NCI-H510A treated with DMSO at 0.1 percent for 48 hours (cell line): ENCODE measurements at places on chromosomes 16 and 17.
A peak's percentile ranks its signal among the peaks of the same experiment; 100 is the strongest.

GRCh38 chr17:2253768-2254406 lies 49.7 kb downstream of the SMG6 start:
- DNase-seq = no peak

GRCh38 chr17:64250233-64250835 lies 12.7 kb downstream of the TEX2 start:
- peak; percentile 98 for DNase-seq

- no peak for DNase-seq
These were observed 287.9 kb downstream of the CPPED1 start for GRCh38 chr16:12515746-12516145.

DNA sequence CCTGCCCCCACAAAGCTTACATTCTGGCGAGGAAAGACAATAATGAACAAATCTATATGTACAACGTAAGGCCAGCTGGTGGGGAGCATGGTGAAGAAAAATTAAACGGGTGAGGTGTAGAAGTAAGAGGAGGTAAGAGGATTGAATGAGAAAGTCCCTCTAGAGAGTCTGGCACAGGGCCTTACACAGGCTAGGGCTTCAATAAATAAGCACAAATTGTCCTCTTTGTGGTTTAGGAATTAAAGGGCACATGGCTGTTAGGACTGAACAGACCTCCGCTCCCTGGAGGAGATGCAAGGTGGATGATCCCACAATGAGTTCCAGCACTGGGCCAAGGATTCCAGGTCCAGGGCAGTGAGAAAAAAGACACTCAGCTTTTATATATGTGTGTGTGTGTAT lies 43.1 kb upstream of the HAPSTR1 start:
- DNase-seq = no peak

- DNase-seq = no peak
These were observed 3.7 kb downstream of the DUXB start for GRCh38 chr16:75697571-75697970.

- no peak for DNase-seq
These were observed 98.9 kb upstream of the GSE1 start for GRCh38 chr16:85514295-85514597.

GRCh38 chr16:31664683-31665482 lies 137.2 kb downstream of the AHSP start:
- no peak for DNase-seq

DNA sequence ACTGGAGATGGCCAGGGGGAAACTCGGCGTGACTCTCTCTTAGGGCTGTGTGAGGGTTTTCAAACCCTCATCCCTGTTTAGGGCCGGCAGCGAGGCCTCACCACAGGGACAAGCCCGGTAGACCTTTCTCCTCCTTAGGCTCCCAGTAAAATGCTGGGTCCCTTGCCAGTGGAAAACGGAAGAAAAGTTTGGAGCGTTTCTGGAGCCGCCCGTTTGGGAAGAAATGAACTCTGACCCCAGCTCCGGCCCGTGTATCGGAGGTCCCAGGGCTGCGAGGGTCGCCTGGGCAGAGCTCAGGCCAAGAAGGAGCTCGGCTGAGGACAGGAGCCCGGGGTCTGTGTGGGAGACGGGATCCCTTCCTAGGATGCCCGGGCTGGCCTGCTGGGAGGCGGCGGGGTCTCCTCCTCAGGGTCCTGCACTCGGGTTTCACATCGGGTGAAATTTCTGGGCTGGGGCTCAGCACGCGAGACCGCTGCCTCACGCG lies 23.2 kb downstream of the ZNF213 start:
- DNase-seq = no peak

- no peak for DNase-seq
These were observed 1109.7 kb downstream of the CDH11 start for GRCh38 chr16:64012166-64012565.

DNA sequence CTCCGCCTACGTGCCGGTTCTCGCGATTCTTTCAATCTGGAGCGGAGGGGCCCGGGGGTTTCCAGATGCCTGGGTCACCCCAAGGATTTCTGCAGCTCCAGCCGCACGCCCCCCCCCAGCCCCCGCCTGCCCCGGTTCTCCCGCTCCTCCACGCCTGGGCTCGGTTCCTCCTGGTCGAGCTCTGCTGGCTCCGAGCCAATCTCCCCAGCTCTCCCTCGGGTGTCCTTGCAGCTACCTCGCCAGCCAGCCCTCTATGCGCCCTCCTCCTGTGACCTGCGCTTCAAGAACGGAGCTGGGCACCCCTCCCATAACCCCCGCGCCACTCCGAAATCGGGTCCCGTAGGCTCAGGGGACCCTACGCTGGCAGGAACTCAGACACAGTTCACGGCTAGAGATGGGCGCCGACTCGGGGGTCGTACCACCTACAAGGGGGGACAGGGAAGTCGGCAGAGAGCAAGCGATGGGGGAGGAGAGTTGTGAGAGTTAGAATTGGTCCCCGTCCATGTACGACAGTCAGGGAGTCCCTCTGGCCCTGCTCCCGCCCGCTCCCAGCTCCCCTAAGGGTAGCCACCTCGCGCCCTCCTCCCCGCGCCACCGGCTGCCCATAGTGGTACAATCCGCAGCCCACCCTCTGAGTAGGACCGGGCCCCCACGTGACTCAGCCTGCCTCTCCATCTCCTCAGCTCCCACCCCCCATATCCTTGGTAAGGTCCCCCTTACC lies 961 bp downstream of the FGF11 start:
- DNase-seq = peak; percentile 11

GRCh38 chr16:15492091-15492740 lies 57.8 kb downstream of the BMERB1 start:
- no peak for DNase-seq

DNA sequence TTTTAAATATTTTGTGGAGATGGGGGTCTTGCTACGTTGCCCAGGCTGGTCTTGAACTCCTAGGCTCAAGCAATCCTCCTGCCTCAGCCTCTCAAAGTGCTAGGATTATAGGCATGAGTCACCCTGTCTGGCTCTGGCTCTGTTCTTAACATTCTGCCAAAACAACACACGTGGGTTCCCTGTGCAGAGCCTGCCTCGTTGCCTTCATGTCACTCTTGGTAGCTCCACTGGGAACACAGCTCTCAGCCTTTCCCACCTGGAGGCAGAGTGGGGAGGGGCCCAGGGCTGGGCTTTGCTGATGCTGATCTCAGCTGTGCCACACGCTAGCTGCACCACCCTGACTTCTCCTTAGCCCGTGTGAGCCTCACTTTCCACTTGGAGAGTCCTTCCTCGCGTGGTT lies 19.3 kb downstream of the CRISPLD2 start:
- no peak for DNase-seq

- DNase-seq = no peak
These were observed 14.8 kb upstream of the PRPSAP1 start for GRCh38 chr17:76368545-76368944.

GRCh38 chr16:60203525-60204124 lies 1469.5 kb upstream of the GOT2 start:
- DNase-seq = peak; percentile 1

DNA sequence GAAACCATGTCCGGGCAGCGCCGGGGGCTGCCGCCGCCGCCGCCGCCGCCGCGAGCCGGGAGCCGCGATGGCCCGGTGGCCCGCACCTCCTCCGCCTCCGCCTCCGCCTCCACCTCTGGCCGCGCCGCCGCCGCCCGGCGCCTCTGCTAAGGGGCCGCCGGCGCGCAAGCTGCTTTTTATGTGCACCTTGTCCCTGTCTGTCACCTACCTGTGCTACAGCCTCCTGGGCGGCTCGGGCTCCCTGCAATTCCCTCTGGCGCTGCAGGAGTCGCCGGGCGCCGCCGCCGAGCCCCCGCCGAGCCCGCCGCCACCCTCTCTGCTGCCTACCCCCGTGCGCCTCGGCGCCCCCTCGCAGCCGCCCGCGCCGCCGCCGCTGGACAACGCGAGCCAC lies 587 bp downstream of the HS3ST4 start:
- DNase-seq = peak; percentile 29

GRCh38 chr17:80498920-80499410 lies 22.6 kb upstream of the NPTX1 start:
- no peak for DNase-seq

GRCh38 chr16:83602761-83603722 lies 204.7 kb upstream of the HSBP1 start:
- DNase-seq = no peak

- DNase-seq = no peak
These were observed 25.4 kb downstream of the UBE2G1 start for GRCh38 chr17:4340914-4341615.

- DNase-seq = peak; percentile 27
These were observed 12.3 kb upstream of the RAI1 start for GRCh38 chr17:17668775-17669579.

GRCh38 chr17:37065486-37066321 lies 117.0 kb downstream of the AATF start:
- DNase-seq = no peak

DNA sequence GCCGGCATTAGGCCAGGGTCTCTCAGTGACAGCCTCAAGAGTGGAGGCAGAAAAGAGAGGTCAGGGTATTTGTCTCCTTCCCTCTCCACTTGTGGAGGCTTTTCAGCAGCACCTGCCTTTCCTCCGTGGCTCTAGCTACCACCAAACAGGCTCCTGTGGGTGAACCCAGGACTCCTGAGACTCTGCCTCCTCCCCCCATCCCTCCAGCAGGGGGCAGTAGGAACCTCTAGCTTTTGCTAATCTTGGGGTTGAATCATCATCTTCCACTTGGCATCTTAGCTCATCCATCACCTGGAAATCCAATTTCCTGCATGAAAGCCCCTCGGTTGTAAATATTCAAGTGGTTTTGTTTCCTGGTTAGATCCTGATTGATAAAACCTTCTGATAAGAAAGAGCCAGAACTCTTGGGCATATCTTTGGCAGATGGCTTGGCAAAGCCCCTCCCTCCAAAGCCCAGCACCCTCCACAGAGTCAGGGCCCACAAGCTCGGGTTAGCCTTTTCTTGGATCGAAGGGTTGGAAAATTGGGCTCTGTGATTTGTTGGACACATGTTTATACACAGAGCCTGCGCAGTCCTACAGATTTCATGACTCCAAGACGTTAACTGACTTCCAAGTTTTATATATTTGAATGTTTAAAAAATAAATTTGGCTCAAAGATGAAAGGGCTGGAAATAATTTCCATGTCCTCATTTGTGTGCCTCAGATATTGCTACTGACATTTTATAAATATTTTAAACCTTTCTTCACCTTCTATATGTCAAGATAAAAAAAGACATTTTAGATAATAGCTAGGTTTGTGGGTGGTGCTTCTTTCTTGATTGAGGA lies 322.1 kb downstream of the MAP2K4 start:
- DNase-seq = no peak

- no peak for DNase-seq
These were observed 16.6 kb downstream of the FAM83G start for GRCh38 chr17:18987862-18988545.

GRCh38 chr17:5000237-5000639 lies 2.5 kb downstream of the KIF1C start:
- no peak for DNase-seq

- no peak for DNase-seq
These were observed 105.6 kb upstream of the TOM1L1 start for GRCh38 chr17:54795046-54795445.

GRCh38 chr16:7209598-7209997 lies 123.0 kb upstream of the RBFOX1 start:
- DNase-seq = no peak

- no peak for DNase-seq
These were observed 24.2 kb downstream of the MYO18A start for GRCh38 chr17:29155966-29156338.

DNA sequence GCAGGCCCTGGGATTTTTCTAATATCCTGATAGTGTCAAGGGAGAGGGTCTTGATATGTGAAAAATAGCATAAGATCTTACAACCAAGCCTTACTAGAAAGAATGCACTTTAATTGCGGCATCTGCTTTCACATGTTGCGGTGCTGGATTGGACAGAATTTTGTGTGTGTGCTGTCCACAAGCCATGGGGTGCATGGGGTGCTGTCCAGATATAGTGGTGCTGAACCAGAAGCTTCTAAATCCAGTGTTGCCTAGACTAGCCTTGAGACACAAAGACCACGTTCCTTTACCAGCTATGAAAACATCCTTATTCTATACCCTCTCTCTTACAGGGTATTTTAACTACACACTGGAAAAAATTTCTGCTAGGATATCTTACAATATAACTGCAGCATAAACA lies 244.0 kb downstream of the TMEM114 start:
- no peak for DNase-seq

DNA sequence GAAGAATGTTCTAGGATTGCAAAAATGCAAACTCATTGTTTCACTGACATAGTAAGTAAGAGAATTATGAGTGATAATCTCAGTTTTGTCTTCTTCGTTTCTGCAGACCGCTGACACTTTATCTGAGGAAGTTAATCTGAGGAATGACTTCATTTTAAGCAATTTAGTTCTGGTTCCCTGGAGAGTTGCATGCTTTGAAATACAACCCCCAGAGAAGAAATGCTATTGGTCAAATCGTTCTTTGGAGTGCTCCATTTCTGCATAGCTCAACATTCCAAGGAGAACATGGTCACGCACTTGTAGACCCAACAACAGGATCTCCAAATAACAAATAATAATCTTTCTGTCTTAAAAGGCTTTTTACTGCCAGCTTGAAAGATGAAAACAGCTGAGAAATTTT lies 427.1 kb downstream of the GRIN2A start:
- DNase-seq = no peak

DNA sequence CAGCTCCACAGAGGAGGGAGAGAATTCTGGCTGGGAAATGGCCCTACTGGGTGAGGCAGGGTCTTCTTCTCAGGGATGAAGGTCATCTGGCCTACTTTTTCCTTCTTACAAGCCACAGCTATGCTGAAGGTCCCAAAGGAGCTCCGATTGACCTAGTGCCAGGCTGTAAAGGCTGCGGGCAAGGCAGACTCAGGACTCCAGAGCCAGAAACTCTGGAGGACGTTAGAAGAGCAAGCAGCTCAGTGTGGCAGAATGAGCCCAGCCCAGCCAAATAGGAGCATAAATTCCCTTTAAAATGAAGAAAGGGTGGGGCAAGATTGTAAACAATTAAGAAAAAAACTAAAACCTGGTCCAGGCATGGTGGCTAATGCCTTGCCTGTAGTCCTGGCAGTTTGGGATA lies 20.1 kb upstream of the CNOT1 start:
- no peak for DNase-seq

DNA sequence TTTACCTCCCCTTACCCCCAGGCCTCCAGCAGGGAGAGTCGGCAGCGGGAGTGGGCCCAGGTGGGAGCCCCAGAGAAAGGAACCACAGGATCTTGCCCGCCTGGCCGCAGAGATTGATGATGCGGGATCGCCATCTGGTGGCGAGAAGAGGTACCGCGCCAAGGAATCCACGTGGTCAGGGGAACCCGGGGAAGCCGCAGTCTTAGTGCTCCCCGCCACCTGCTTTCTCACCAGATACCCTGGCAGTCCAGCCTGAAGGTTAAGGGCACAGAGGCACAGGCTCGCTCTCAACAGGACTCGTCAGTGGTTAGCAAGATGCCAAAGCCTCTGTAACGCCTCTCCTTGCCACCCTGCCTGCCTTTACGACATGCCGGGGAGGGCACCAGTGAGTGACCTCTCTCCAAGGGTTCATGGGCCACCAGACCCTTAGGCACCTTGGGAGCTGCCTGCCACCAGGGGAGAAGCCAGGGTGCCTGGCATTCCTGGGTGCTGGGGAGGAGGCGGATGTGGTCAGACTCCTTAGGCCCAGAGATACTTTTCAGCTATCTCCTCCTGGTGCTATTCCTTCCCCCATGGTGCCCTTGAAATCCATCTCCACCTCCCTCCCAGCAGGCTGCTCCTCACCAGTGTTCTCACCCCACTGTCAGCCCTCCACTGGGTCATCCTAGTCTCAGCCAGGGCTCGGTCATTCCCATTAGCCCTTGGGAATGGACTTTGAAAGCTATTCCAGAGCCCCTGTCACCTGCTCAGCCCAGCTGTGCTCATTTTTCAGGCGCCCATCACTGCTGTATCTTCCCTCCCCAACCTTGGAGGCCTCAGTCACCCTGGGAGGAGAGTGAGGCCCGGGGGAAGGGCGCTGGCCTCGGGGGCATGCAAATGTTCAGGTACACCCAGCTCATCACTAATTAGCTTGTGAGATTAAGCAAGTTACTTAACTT lies 5.5 kb upstream of the RHBDF2 start:
- DNase-seq = peak; percentile 74
